GM06990 (cell line): ENCODE measurements at places on chromosomes 5 and 9.

- no peak for DNase-seq
Observed at GRCh38 chr5:178765753-178766300, 35.4 kb upstream of the ZNF354A start.

DNA sequence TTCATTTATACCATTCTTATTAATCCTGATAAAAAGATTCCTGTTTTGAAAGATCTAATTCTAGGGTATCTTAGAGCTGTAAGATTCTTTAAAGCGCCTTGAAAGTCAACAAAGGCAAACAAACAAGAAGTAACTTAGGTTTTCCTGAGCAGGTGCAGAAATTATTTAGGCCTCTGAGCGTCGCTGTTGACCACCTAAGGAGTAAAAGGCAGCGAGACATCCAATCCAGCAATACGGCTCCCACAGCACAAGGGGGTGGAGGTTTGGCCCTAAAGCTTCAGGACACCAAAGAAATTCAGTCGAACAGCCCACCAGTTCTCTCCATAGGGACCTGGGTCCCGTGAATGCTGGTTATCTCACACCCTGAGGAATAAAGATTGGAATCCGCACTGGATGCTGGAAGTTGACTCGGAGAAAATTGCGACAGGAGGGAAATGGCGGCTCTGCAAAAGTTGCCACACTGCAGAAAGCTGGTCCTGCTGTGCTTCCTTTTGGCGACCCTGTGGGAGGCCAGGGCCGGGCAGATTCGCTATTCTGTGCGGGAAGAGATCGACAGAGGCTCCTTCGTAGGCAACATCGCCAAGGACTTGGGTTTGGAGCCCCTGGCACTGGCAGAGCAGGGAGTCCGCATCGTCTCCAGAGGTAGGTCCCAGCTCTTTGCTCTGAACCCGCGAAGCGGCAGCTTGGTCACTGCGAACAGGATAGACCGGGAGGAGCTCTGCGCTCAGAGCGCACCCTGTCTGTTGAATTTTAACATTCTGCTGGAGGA lies at the start of gene PCDHGA2:
Gene PCDHGA2, plus strand, starts transcription at position 223 of the 769 bp plus-strand sequence.
- no peak for DNase-seq

DNA sequence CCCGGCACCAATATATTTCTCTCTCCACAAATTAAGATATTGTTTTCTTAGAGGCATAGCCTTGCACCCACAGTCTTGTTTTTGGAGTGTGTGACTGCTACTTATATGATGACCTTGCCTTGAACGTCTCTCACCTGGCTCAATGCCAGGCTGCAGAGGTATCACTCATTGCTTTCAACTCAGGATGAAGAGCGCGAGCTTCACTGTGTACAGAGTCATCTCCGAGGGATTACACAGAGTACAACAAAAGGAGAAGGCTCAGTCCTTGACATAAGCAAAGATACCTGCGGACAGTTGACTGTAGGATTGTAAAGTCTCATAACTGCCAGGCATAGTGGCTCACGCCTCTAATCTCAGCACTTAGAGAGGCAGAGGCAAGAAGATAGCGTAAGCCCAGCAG lies 53.8 kb downstream of the CD180 start:
- no peak for DNase-seq

DNA sequence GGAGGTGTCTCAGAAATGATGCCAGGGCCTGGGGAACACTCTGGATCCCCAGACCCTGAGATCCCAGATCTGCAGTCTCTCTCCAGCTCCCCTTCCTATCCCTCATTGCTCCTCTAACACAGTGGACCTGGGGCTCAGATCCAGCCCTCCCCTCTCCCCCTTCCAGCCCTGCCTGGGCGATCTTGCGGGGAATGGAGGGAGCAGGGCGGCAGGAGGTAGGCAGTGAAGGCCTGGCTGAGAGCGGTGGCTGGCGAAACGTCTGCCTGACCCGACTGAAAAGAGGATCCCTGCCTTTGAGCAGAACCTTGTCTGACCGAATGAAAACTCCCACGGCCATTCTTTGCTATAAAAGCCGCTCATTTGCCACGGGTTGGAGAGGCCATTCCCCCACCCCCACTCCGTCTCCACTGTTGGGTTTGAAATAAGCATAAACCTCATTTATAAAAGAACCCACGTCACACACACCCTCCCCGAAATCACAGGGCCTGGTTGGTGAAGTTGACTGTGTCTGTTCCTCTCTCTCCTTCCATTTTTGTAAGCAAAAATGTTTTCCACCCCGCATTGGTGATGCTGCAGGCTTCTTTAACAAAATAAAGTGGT lies 8.8 kb downstream of the MSX2 start:
- DNase-seq, result no peak

DNA sequence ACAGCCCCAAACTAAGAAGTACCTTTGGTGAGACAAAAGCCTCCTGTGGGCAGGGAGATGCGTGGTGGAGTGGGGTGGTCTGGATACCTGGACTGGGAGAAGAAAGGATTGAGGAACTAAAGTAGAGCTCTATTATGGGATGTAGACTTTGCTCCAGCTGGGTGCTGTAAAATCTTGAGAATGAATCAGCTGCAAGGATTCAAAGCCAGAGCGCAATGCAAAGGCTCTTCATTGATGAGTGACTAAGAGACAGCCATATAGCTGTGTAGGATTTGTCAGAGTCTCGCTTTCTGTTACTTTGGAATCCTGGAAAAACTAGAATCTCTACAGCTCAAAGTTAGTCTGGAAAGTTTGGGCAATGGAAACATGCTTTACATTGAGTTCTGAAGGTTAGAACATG lies 159.9 kb downstream of the TAF11L14 start:
- DNase-seq, result no peak

DNA sequence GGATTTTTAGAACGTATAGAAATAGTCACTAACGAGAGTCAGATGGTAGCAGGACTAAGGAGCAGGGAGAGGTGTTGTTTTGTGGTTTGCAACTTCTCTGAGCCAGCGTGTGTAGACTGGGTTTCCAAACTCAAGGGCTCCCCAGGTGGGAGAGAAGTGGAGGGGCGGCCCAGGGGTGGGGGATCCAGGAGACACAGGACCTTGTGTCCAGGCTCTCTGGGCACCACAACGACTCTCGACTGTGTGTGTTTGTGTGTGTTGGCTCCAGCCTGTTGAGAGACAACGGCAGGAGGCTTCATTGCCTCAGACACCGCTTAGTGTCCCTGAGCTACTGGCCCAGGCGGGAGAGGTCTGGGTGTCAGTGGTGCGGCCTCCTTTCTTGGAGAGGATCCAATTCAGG lies 934 bp upstream of the FCN1 start:
- DNase-seq, result no peak

DNA sequence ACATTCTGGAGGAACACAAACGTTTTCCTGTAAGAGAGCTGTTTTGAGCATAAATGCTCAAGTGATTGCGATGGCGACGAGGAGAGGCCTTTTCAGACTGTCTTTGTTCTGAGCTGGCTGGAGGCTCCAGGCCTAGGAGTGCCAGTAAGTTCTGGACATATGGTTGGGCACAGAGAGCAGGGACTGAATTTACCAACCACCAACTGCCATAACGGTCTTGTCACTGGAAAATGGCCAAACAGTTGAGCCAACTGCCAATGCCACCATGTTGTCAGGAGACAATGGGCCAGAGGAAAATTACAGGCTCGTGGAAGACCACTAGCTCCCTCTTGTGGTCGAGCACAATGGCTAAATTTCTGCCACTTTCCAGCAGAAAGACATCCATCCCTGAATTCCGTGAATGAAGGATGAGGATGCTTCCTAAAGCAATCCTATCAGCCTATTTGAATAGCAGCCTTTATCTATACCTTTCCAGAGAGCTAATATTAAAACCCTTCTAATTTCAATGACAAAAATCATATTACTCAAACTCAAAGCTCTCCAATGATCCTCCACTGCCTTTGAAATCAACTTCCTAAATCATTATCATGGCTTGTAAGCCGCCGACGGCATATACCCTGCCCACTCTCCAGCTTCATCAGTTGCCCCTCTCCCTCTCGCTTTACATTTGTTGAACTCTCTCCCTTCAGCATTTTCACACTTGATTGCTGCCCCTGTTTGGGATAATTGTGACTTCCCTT lies 66.9 kb upstream of the GLIS3 start:
- DNase-seq, result no peak

GRCh38 chr5:126587551-126588390 lies 7.2 kb downstream of the ALDH7A1 start:
- no peak for DNase-seq

DNA sequence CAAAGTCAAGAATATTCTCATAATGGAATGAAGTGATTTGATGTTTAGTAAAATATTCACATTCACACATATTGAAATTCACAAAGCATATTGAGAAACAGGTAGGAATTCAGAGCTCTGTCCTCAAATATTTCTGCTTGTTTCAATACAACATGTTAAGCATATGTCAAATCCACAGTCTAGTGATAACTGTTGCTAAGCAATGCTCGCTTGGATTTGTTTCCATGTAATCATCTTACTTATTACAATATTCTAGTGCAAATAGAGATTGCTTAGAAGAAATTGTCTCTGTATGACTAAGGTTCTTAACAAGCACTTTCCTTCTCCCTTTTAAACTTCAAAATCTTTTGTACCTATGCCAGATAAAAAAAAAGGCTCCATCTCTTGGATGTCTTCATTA lies 995.7 kb downstream of the CDH18 start:
- DNase-seq, result no peak

GRCh38 chr5:135220394-135221186 lies 178.4 kb downstream of the MACROH2A1 start:
- no peak for DNase-seq
